ENCODE measurements at places on chromosomes 6 and 20.

DNA sequence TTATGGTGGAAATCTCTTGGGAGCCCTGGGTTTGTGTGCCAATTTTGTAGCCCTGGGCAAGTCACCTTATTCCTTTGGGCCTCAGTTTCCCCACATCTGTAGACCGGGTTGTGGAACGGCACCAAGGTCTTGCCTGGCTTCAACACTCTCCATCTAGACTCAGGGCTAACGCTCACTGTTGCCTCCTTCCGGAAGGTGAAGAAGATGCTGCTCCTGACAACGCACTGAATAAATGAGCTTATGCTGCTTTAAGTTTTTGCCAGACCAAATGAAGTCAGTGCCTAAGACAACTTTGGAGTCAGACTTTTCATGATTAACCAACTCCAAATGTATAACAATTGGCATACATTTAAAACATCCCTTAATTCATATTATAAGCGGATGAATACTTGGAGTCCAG, 53.1 kb downstream of the PSMG4 start:
- DNase-seq = no peak

- peak; percentile 52 for DNase-seq
These were observed 14.6 kb upstream of the CFAP206 start for GRCh38 chr6:87393026-87393622.

- no peak for DNase-seq
These were observed 18.2 kb upstream of the ADTRP start for GRCh38 chr6:11796829-11797228.

DNA sequence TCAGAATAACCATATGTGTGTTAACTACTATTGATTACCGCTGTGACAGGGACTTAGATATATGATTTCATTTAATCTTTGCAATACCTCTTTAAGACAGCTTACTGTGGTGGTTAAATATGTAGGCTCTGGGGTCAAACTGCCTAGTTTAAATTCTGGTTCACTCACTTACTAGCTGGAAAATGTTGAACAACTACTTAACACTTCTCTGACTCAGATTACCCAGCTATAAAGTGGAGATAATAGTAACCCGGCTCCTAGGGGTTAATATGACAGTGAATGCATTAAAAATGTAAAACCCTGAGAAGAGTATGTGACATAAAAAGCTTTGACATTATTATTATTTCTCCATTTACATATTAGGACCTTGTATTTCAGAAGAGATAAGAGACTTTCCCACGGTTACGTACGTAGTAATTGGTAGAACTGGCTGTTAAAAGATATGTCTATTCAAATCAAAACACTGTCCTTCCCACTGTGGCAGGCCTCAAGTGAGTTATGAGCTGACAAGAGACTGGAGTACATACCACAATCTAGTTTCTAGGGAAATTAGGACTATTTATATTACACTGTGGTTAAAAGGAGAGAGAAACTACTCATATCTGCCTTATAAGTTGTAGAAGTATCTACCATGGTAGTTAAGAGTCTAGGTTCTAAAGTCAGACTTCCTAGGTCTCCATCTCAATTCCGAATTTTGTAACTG, 4.4 kb upstream of the PLCB1 start:
- DNase-seq = no peak

DNA sequence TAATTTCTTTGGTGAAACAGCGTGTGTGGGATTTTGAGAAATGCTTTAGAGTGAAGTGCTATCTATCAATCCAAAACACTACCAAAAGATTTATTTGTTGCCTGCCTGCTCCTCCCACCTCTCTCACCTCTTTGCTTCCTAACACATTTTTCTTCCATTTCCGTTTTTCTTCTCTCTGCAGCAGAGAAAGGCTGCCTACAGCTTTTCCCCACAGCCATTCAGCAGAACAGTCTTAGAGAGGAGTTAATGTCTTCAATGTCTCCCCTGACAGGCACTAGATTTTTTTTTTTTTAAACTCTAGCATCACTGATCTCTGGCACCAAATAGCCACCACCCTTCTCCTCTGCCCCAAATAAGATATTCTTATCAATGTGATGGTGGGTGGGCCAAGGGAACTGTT, 327.8 kb upstream of the MAN1A1 start:
- DNase-seq = no peak

GRCh38 chr20:6086868-6087267, 33.0 kb upstream of the LRRN4 start:
- no peak for DNase-seq

GRCh38 chr6:139369068-139369467, 5.4 kb downstream of the CITED2 start:
- DNase-seq = no peak

GRCh38 chr20:47273591-47274235, 82.8 kb downstream of the ZMYND8 start:
- DNase-seq = no peak

- no peak for DNase-seq
These were observed 116.5 kb downstream of the TCP11 start for GRCh38 chr6:35024551-35025054.

DNA sequence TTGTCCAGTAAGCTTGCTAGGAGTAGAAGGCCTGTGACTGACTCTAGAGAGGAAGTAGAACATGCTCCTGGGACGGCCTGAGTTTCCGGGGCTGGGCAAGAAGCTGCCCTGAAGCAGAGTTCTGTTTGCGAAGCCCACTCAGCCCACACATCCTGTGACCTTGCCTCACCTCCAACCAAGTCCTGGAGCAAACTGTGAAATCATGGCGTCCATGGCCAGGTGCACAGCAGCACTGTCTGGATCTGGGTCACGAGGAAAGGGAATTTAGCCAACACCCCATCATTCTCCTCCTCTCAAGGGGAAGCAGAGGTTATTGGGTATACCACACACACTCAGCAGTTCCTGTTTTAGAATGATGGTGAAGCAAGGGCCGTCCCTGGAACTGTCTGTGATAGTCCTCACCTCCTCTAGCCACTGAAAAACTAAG, 87.5 kb downstream of the CRYBG1 start:
- no peak for DNase-seq

- no peak for DNase-seq
These were observed 1.5 kb downstream of the CCND3 start for GRCh38 chr6:41939848-41940758.

GRCh38 chr20:45365444-45365970, 2.6 kb downstream of the SYS1 start:
- DNase-seq = no peak

DNA sequence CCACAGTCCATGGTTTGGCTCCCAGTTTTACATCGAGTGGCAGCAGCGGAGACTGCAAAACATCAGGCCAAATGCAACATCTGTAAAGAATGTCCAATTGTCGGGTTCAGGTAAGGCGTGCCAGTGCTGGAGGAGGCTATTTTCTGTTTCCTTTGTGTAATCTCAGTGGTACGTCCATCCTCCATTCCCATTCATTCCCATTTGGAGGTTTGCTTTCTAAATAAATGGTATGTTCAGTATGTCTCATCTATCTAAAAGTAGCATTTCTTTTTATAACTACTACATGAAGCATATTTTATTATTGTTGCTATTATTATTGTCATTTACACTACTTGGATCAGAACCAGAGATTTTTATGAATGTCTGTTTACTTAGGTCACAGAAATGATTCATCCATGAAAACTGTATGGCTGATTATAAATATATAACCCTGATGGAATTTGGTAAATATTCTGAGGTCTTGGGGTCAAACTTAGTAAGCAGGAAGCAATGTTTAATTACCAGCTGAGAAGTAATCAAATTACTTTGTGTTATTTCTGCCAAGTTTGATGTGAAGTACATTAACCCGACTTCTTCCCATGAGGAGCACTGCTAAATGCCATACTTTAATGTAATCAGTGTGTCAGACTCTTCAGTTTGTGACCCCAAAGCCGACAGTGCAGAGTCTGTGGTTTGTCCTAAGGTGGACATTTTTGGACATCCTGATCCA, 512.9 kb downstream of the UTRN start:
- DNase-seq = no peak

DNA sequence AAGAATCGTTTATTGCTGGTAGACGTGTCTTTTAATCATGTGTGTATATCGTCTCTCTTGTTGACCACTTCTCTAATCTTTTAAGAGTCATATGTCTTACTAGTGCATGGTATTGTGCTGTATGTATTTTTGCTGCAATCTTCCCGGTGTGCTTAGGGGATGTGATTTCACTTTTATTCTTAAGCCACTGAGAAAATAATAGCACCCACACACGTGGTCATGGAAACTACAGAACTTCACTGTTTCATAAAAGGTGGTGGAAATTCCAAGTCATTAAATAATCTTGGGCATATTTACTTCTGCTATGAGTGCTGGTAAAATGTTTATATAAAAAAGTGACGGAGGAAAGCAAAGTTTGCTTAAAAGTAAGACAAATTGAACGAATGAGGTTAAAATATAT, 3.0 kb upstream of the CDYL start:
- no peak for DNase-seq

DNA sequence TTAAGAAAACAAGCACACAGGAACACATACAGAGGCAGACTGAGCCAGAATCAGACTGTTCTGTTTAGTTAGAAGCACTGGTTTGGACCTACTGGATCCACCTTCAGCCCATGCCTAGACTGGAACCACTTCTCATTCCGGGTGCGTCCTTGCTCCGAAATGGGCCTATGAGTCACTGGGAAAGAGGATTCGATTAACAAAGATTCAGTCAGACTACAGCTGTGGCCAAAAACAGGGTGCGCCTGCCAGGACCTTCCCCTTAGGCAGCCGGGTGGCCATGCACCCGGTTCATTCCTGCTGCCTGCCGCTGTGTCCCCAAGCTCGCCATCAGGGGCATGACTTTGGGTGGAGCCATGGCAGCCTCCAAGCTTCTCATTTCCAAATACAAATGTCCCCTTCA, 14.5 kb upstream of the KCNK5 start:
- no peak for DNase-seq

- no peak for DNase-seq
These were observed 431.0 kb upstream of the IRAK1BP1 start for GRCh38 chr6:78436335-78436734.

- no peak for DNase-seq
These were observed 35.0 kb upstream of the KIF16B start for GRCh38 chr20:16608277-16608650.

All from DMS 273 treated with DMSO at 0.1 percent for 48 hours (cell line).